ENCODE measurements at places on chromosomes 3 and 15.
A peak's percentile ranks its signal among the peaks of the same experiment; 100 is the strongest.

DNA sequence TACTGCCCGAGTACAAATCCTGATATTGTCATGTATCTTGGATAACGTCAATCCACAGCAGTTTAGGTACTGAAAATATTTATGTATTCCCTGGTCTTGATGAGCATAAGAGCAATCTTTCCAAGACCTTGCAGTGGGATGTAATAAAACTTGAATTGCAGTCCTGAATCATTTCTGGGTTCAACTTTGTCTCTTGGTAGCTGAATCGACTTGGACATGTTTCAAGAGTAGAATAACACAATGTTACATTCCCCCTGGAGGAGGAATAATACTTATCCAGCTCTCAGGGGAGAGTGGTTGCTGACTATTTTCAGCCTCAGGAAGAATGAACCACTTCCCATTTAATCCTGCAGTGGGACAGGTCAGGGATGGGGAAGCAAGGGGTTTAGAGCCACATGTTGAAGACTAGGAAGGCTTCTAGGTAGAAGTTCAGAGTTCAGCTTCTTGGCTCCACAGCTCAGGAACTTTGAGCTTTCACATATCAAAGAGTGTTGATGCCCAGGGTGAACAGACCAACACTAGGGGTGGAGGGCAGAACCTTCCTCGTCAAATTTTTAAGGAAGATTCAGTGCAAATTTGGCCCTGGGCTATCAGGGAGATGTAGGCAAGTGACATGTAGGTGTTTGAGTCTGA lies 43.4 kb upstream of the GPD1L start:
- no peak for DNase-seq

GRCh38 chr15:88658972-88659931 lies 20.4 kb downstream of the ISG20 start:
- DNase-seq, result peak; percentile 79

- no peak for DNase-seq
Observed at GRCh38 chr3:116614795-116615362, 94.7 kb upstream of the TUSC7 start.

GRCh38 chr3:48466386-48467109 lies 20.0 kb downstream of the ATRIP start:
- no peak for DNase-seq

DNA sequence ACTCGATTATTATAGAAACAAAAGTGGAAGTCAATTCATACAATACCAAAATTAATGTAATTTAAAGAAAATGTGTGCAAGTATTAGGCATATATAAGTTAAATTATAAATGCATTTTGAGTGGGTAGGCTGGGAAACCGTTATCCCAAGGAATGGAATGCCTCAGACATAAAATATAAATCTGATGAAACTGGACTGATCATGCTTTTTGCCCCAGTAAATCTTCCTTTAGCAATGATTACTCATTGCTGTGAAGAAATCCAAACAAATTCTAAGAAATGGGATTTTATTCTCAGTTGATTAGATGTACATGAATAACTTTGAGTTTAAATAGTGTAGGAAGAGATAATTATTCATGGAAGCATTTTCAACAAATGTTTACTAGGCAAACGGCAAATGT lies 185.5 kb upstream of the KCNMB2 start:
- no peak for DNase-seq

DNA sequence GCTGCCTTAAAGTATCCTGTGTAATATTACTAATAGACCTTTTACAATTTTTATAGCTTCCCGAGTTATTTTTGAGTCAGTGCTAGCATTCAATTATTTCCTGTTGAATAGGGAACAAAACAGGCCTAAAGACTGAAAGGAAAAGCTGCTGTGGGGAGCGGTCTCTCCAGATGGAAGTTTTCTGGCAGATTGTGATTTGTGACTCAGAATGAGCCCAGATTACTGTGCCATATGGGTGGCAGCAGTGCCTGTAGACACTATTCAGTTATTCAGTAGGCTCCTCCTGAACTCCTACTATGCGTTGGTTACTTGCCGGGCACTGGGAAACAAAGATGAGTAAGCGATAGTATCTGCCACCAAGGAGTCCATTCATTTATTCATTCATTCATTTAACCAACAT lies 211.8 kb downstream of the CHST2 start:
- no peak for DNase-seq

- no peak for DNase-seq
Observed at GRCh38 chr3:180684807-180685206, 5.5 kb upstream of the CCDC39 start.

GRCh38 chr3:24060055-24060454 lies 115.0 kb downstream of the NR1D2 start:
- DNase-seq, result no peak

DNA sequence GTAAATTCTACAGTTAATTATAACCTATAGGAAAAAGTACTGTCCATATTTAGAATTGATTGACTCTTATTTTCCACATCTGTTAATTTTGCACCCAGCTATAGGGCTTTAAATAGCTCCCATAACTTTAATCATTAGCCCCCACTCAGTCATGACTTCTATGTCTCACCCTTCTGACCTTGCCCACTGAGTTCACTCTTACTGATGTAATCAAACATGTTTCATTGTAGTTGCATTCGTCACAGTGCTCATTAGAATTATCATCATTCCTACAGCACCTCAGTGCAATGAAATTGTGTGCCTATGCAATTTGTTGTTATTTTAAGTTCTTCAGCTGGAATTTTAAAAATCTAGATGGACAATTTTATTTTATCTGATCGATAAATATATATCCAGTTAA lies 151.4 kb downstream of the TIGIT start:
- DNase-seq, result no peak

DNA sequence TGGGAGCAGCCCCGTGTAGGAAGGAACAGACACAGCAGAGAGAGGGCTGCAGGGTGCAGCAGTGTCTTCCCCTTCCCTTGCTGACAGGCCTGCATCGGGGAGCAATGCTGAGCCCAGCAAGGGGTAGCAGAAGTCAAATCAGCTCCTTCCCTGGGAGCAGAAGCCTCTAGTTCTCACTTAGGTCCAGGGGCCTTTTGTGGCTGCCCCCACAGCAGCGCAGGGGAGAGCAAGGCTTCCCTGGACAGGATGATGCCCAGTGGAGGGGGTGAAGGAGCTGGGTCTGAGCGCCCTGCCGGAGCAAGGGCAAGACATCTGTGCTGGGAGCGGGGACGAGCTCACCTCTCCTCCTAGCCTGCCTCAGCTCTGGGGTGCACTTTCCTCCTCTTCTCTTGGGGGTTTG lies 827 bp downstream of the PLCB2 start:
- no peak for DNase-seq

DNA sequence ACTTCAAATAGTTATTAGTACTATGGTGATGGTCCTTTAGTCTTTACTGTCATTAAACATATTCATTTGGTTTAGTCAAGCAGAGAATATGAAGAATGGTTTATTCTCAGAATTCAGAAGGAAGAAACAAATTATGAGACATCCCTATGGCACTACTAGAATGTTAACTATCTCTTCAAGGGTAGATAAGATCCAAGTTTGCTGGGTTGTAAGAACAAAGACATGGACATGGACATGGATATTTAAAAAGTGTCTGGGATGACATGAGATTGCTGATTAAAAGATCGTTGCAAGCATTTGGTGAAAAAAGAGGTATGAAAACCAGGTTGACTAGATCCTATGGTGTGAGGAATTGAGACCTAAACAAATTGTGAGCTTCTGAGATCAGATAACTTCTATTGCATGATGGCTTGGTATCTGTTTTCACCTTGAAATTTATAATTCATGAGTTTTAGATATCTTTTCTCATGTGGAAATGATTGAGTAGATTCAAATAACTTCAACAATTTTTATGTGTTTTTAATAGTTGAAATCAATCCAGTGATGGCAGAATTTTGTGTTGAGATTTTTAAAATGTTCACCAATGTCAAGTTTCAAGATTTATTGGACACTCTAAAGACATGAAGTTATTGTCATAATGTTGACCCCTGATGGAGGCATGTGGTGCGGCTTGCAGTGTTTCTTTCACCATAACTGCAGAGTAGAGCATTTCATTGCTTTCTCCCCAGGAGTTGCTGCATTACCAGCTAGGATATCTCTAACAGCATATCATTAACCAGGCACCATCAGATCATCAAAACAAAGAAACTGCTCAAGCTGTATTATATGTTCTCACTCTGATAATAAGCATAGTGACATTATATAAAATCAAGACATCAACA lies 72.6 kb downstream of the NAALADL2 start:
- no peak for DNase-seq

DNA sequence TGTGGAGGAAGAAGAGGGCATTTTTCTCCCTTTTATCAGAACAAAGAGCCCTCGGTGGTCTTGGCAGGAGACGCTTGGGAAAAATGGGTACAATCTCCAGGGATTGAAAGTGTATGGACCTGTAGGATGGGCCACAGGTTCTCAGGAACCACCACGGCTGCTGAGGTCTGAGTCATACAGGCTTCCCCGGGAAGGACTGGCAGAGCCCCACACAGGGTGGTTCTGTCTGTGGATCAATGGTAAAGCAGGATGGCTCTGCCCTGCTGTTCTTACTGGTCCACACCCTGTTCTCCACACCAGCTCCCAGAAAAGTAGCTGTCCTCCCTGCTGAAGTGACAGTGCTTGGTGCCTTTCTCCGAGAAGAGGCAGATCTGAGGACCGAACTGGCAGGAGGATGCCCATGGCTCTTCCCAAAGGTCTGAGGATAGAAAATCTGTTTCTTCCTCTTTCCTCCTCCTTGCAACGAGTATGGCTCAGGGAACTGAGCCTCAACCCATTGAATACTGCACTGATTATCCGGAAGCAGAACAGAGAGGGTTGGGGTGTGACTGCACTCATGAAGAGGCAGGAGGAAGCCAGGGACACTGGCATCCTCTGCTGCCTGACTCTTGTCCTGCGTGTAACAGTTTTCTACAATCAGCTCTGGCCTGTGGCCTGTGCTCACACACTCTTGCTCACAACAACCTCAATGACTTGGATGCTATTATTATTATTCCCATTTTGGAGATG lies 39.0 kb downstream of the KIF9 start:
- no peak for DNase-seq

- DNase-seq, result no peak
Observed at GRCh38 chr15:37375519-37375918, 275.2 kb upstream of the MEIS2 start.

GRCh38 chr15:89802986-89803824 lies 11.4 kb downstream of the ANPEP start:
- no peak for DNase-seq

DNA sequence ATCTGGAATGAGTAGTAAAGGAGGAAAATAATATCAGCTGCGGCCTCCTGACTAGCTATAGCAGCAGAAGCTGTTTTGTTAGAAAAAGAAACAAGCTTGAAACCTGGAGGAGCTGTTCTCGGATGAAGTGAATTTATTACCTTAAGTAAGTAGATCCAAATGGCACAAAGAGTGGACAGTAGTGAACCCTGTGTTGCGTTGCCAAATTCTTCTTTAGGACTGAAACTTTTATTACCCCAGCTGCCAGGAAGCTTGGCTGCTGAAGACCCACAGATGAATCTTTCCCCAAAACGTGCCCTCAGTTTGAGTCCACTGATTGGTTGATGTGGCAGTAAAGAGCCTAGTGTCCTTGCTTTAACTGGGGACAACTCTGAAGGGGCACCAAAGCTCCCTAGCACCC lies 366.8 kb upstream of the GBE1 start:
- DNase-seq, result no peak

DNA sequence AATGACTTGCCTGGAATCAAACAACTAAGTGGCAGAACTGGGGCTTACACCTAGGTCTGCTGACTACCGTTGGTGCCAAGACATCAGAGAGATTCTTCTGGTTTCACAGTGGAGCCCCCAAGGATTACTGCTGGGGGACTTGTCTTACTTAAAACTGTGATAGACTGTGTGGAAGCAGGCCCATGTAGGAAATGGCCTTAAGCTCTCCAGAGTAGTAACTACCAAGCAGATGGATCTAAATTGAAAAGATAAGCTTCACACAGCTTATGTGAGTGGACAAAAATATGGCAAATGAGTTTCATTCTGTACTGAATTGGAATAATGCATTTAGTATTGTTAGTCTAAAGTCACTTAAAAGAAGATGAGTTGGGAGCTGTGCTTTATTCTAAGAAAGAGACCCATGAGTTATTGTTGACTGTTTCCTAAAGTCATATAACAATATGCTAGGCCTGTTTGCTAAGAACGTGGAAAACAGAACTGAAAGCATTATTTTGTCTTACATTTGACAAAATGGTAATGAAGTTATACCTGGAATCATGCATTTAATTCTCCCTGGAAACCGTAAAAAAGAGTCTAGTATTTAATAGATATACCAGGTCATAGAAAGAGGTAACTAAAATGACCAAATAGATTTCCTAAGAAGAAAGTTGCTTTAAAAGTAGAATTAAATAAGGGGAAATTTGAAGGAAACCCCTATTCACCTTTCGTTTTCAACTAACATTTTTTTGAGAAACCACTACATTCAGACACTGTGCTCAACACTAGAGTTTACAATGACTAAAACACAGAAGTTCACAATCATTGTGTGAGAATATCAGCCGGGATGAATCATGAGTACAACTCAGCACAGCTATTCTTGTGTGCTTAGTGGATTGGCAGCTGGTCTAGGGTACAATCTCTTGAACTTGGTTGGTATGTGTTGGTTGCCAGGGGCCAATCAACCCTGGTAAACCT lies 13.0 kb upstream of the MAPK6 start:
- DNase-seq, result no peak

- no peak for DNase-seq
Observed at GRCh38 chr3:45169125-45169904, 23.1 kb upstream of the CDCP1 start.

DNA sequence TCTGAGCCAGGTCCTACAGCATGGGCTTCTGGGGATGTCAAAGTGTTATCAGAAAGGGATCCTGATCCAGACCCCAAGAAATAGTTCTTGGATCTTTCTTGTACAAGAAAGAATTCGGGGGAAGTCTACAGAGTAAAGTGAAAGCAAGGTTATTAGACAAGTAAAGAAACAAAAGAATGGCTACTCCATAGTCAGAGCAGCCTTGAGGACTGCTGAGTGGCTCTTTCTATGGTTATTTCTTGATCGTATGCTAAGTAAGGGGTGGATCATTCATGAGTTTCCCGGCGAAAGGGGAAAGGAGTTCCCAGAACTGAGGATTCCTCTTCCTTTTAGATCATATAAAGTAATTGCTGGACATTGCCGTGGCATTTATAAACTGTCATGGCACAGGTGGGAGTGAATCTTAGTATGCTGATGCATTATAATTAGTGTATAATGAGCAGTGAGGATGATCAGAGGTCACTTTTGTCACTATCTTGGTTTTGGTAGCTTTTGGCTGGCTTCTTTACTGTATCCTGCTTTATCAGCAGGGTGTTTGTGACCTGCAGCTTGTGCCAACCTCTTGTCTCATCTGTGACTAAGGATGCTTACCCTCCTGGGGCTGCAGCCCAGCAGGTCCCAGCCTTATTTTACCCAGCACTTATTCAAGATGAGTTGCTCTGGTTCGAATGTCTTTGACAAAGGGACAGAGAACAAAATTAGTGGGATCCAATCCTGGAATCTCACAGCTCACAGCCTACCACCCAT lies 41.0 kb downstream of the CRYGS start:
- no peak for DNase-seq

DNA sequence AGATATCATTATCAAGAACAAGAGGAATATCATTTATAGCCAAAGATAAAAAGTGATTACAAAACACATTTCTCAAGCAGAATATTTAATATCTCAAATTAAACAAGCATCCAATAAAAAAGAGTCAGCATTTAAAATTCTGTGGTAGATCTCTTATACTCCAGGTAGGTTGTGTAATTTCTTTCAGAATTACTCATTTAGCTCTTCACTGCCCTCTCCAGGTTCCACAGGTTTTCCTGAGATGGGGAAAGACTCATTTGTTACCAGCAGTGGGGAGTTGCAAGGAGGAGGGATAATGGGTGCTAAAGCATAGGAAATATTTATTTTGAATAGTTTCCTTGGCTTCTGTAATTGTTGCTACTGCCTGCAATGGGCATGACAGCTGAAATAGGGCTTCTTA lies 83.1 kb upstream of the RASGRP1 start:
- no peak for DNase-seq

All from muscle of arm (tissue), 14 donors.